ENCODE measurements at places on chromosomes 16 and 17.

GRCh38 chr17:6420173-6420641 is 14.7 kb downstream of the AIPL1 start:
- no peak for DNase-seq

GRCh38 chr17:37842401-37842800 is 81.8 kb upstream of the TBC1D3K start:
- no peak for DNase-seq

- DNase-seq: no peak
Observed at GRCh38 chr17:18995220-18995619, 9.3 kb downstream of the FAM83G start.

GRCh38 chr16:64823481-64824075 is 298.3 kb downstream of the CDH11 start:
- no peak for DNase-seq

- no peak for DNase-seq
Observed at GRCh38 chr16:4392382-4393239, 21.0 kb downstream of the VASN start.

DNA sequence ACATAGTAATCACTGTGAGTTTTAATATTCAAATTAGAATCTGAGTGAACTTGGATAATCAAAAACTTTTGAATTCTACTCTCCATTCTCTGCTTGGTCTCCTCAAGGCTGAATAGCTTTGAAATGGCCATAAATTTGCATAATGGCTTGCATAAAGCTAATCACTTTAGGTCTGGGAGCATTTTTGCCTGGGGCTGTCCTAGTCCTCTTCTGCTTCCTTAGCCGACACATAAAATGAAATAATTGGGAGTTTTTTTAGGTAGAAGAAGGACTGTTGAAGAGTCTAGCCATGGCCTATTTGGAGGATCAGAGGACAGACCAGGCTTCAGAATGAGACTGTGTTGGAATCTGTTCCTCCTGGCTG is 91.4 kb upstream of the EEF2KMT start:
- no peak for DNase-seq

- no peak for DNase-seq
Observed at GRCh38 chr17:11495613-11496012, 102.7 kb upstream of the DNAH9 start.

DNA sequence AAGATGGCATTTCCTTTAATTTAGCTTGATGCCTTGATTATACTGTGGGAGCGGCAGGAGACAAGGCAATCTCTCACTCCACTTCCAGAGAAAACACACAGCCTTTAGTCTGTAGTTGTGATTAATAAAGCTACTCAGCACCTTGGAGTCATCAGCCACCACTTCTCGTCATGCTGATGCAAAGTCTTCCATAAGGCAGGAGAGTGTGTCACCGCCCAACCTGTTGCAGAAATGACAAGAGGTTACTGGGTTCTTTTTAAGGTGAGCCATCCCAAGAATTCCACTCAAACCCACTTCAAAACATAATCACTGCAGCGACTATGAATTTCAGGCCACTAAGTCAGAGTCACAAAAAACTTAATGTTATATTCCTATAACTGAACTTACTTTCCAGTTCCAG is 223.9 kb upstream of the TOX3 start:
- no peak for DNase-seq

Data from Panc1 (cell line).